NCI-H1092 (cell line): ENCODE measurements at places on chromosomes 1 and 21.
A peak's percentile ranks its signal among the peaks of the same experiment; 100 is the strongest.

DNA sequence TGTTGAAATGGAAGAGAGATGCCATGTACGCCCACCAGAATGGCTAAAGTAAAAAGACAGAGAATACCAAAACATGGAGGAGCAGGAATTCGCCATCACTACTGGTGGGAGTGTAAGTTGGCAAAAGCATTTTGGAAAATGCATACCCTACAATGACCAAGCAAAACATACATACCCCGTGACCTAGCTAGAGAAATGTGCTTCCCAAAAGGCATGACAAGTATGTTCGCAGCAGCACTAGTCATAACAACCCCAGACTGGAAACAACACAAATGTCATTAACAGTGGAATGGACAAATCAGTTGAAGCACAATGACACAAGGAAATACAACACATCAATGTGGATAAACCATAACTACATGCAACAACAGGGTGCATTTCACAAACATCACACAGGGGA, 27.2 kb downstream of the SYT2 start:
- no peak for DNase-seq

GRCh38 chr1:31412732-31413404, at the start of gene SERINC2:
Gene SERINC2, plus strand, starts transcription at chr1:31413213. Its CDS starts 53 bp downstream, at chr1:31413266.
- no peak for DNase-seq

- DNase-seq: no peak
Observed at GRCh38 chr1:242723044-242723716, 198.7 kb upstream of the PLD5 start.

DNA sequence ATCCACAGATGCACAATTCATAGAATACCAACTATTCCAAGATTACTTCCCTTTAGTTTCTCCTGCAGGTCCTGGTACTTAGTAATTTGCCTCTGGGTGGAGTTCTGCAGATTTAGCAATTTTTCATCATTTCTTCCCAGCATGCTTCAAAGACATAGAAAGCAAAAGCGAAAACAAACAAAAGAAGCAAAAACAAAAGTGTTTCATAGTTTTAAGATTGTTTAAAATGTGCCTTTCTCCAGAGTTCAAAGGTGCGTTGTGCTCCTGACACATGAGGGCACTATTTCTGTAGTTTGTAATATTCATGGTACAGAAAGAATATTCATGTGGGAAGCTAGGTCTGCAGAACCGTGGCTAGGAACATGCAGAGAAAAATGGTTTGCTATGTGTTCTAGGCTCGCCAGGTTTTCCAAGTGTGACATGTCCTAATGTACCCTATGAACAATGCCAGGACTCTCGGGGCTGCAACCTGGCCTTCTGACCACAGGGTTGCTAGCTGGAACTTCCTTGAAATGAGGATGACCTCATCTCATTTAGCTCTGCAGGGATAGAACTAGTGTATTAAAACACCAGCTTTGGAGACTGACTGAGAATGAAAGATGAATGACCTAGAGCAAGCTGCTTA, 30.0 kb upstream of the RCSD1 start:
- DNase-seq: no peak

DNA sequence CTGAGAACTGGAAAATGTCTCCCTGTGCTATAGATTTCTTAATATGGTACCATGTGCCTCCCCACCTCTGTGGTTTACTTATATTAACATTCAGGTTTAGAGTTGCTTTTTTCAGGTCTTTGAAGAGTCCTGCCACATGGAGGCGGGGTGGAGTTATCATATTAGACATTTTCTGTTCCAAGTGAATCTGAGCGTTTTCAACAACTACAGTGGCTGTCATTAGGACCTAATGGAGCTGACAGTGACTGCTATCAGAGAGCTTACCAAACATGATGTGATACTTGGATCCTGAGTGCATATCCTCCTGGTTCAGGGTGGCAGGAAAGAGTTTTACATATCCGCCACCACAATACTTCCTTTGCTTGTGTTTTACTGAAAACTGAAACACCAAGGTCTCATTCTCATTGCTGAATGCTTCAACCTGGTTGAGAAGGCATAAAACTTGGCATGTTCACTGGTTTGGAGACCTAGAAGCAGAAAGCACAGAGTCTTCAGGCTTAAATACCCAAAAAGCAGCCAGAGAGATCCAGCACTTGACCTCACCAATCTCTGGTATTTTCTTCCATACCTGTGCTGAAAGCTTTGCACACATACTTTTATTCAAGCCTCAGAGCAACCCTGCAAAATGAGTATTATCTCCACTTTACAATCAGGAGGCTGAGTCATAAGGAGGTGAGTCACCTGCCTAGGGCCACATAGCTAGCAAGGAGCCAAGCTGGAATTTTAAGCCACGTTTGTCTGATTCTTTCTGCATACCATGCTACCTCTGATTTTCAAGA, 47.4 kb upstream of the OSBPL9 start:
- DNase-seq: no peak

DNA sequence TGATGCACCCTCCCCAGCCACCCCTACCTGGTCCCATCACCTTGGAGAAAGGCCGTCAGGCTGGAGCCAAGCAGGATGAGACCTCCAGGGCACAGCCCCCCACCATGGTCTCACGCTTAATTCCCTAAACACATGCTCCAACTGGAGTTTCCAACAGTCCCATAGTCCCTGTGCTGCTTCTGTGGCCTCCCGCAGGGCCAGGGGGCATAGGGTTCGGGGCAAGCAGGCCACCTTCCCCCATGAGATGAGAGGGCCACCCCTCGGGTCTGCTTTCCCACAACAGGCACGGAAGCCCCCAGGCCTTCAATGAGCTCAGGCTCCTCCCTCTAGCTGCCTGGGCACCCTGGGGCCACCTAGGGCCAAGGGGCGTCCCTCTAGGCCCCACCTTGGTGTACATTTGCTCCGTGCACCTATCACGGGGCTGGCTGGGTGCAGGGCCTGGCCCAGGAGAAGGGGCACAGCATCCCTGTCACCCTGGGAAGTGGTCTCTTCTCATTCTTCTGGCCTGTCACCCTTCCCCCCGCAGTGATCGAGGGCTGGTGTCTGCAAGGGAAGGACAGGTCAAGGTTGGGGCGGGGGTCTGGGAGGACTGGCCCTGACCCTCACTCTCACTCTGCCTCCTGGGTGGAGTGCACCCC, 42.4 kb downstream of the TRIM11 start:
- no peak for DNase-seq

DNA sequence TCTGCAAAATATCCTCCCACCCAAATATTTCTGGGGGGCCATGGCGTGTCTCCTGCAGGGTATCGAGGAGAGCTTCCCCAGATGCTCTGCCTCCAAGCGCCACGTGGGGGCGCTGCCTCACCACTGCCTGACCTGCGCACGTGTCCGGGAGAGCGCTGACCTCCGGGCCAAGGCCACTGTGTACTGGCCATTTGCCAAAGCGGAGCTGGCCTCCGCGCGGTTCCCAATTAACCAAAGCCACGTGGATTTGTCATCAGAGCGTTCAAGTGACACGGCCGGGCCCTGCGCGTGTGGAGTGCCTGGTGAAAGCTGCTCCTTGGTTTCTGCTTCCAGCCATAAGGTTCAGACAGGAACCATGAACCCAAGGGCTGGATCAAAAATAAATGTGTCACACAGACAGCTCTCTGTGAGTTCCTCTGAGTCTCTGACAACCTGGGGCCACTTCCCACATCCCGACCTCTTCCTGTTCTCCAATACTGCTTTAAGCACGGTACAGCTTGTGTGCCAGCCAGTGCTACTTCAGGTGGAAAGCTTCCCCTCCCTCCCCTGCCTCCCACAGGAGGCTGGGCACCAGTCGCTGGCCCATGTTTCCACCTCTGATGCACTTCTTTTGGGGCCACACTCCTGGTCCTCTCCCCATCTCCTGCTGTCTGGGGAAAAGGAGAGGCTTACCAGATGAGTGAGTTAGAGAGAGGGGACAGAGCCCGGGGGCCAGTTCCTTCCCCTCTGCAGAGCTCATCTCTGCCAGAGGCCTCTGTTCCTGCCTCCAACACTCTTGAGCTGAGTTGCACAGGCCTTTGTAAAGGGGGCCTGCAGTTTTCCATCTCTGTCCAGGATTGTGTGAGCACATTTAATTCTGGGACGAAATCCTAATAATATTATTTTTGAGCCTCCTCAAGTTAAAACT, 26.1 kb downstream of the ZP4 start:
- DNase-seq: peak; percentile 14

DNA sequence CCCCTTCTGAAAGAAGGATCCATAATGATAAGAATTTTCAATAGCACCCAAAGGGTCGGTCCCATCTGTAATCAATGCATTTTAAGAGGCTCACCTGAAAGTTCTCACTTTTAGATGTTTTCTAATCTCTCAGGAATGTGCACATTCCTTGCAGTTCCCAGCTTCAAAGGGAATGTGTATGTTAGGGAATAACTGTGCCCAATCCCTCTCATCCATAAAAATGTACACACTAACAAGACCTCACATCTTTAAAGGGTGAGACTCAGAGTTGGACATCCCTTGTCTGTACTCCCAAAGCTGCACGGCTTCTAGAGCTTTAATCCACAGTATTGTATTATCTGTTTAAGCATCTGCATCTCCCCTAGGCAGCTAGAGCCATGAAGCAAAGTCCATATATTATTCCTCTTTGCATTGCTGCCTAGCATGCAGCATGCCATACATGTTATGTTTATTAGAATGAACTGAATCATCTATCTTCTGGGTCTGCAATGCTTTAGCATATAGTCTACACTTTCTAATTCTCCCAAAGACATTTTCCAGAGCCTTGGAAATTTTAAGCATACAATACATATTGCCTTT, 9.3 kb upstream of the CCN1 start:
- no peak for DNase-seq

DNA sequence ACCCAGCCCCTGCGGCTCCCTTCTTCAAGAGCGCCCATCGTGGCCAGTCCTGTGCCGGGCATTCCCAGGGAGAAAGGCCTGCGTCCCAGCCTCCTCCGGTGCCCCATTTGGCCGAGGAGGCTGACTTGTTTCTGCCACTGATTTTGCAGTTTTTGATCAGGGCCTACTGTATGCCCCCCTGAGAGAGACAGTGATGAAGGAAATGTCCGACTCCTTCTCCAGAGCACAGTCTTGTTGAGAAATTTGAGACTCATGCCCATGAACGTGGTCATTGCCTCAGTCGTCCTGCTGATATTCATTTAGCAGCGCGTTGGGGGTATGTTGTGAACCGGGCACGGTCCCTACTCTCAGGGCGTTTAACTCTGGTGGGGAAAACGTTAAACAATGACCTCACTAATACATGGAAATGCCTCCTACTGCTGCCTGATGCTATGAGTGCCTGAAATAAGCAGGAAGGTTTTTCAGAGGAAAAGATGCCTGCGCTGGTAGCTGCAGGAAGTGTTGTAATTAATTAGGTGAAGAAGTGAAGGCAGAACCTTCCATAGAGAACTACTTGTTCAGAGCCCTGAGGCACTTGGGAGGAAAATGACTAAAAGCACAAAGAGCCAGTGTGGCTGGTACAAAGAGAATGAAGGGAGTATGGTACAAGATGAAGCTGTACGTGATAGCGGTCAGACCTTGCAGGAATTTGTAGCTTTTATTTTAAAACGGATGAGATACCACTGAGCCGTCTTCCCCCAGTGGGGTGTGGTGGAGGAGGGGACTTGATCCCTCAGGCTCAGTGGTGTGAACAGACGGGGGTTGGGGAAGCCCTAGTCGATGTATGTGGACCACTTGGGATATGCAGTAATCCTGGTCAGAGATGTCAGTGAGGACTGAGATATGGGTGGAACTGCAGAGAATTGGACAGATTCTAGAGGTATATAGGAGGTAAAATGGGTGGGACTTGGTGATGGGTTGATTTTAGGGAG, 730 bp downstream of the ZCCHC17 start:
- no peak for DNase-seq

DNA sequence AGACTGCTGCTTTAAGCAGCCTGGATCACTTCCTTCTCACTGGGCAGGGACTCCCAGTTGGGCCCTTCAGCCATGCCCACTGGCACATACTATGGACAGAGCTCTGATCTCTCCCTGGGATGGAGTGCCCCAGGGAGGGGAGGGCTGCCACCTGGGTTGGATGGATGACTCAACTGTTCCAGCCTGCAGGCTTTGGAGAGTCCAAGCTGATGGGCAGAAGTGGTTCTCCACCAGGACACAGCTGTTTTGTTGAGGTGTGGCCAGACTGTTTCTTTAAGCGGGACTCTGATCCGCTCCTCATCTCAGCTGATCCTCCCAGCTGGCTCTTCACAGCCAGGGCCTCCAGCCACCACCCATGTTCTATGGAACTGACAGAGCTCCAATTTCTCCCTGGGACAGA, 166.9 kb downstream of the MAGI3 start:
- DNase-seq: no peak

GRCh38 chr21:19256934-19257660, 853.5 kb upstream of the TMPRSS15 start:
- DNase-seq: no peak

- no peak for DNase-seq
Observed at GRCh38 chr21:44434936-44435635, 20.2 kb upstream of the LRRC3 start.

- no peak for DNase-seq
Observed at GRCh38 chr1:13763991-13764390, 64.0 kb downstream of the PRDM2 start.

GRCh38 chr1:77047978-77048614, 171.1 kb downstream of the PIGK start:
- no peak for DNase-seq

DNA sequence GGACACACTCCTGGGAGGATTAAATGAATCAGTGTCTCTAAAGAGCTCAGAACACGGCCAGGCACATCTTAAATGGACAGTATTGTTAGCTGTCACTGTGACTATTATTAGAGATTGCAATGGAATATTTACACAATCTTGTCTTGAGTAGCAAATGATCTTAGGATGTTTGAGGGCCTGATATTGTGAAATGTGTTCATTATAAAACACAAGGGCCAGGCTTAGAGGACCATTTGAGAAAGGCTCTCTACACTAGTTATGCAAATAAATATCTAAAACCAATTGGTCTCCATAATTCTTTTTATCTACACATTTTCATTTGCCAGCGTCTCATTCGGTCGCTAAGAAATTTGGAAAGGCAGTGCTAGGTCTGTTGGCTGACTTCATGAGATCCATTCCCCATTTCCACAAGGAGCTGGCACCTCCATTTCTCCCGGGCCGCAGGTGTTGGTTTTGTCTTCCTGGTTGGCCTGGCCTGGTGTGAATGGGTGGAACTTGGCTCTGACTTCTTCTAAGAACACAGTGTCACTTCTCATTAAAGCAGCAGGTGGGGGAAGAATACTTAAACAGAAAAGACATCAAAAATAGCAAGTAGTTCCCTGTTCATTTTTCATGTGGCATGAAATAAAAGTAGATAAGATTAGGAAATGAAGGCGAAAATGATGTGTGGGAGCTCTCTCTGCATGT, 56.0 kb upstream of the PLXNA2 start:
- no peak for DNase-seq

DNA sequence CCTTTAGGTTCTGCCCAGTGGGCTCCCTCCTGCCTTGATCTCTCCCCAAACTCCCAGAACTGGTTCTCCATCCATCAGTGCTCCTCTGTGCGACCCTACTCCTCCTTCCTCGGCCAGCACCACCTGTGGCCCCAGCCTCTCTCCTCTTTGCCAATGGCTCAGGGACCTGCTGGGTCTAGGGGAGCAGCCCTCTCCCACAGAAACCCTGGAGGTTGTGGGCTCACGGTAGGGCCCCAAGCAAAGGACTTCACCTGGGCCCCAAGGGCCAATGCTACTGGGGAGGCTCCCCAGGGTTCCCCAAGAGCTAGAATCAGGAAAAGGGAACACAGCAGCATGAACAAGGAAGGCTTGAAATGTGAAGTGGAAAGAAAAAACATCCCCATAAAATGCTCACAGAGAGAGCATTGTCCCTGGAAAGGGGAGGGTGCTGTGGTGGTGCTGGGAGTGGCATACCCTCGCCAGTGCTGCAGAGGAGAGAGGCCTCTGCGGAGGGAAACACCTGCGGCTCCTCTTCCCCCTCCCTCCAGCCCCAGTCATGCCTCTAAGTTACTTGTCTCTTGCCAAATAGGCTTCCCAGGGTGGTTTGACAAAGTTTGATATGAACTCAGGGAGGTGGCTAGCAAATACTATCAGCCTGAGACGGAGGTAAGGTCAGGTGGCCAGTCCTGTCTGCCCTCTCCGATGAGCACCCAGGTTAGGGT, 2.5 kb downstream of the TMEM63A start:
- no peak for DNase-seq
